Naive thymus-derived CD4-positive, alpha-beta T cell (primary cell): ENCODE measurements at places on chromosomes 2 and 18. TPM values are rescaled to one million over a fixed set of nuclear protein-coding genes. Genes with fewer than 3 reads are reported as not detected.
A peak's percentile ranks its signal among the peaks of the same experiment; 100 is the strongest.

Gene BMPR2
- 33.1 TPM for total RNA-seq

Gene FBXO41
- total RNA-seq = 13.2 TPM

- no peaks in the 10 kb centered on the region for H3K4me1 ChIP-seq
- DNase-seq = no peak
- H3K27me3 ChIP-seq = no peaks in the 10 kb centered on the region
- H3K27ac ChIP-seq = no peak overlapping the region
- no peaks in the 10 kb centered on the region for H3K36me3 ChIP-seq
Measured at GRCh38 chr2:222960126-222960525, 91.9 kb upstream of the KCNE4 start.

GRCh38 chr2:202847693-202848524 lies 23.7 kb downstream of the ICA1L start:
- H3K36me3 ChIP-seq = no peaks in the 10 kb centered on the region
- no peak overlapping the region for H3K4me3 ChIP-seq
- H3K4me1 ChIP-seq = no peaks in the 10 kb centered on the region
- no peak for DNase-seq
- H3K27me3 ChIP-seq = no peaks in the 10 kb centered on the region

DNA sequence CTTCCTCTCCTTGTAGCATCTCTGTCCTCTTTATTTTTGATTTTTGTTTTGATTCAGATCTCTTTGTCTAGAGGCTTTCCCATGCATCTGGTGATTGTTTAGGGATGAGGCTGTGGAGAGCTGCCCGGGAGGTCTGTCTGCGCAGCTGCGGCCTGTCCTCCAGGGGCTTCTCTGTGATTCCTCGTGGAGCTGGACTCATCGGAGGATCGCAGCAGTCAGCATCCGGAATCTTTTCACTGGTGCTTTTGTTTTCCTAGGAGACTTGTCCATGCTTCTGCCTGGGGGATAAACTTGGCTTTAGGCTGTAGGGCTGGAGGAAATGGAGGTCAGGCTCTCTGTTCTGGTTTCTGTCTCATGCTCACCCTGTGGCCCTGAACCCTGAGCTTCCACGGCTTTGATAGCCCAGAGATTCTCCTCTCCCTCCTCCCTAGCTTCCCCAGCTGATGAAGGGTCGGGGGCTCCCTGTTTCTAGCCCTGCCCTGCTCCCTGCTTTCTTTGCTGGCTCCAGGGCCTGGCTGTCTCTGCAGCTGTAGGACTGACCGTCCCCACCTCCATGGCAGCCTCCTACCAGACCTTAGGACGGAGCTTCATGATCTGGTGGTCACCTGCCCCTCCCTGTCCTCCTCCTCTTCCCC lies 35.5 kb downstream of the ZNF532 start:
- no peaks in the 10 kb centered on the region for H3K4me1 ChIP-seq
- DNase-seq = no peak
- H3K27ac ChIP-seq = no peak overlapping the region
- H3K27me3 ChIP-seq = no peaks in the 10 kb centered on the region
- H3K36me3 ChIP-seq = no peaks in the 10 kb centered on the region

Gene DDX1
- total RNA-seq = 71.5 and 73.8 TPM in 2 replicates

- peak; percentile 31 for DNase-seq
- no peaks in the 10 kb centered on the region for H3K27me3 ChIP-seq
- no peaks in the 10 kb centered on the region for H3K36me3 ChIP-seq
- H3K4me3 ChIP-seq = no peak overlapping the region
Measured at GRCh38 chr18:48806551-48807261, 144.1 kb downstream of the SMAD7 start.

GRCh38 chr2:204551512-204551863 lies 6.2 kb downstream of the PARD3B start:
- no peak for DNase-seq
- no peaks in the 10 kb centered on the region for H3K36me3 ChIP-seq
- no peaks in the 10 kb centered on the region for H3K4me1 ChIP-seq
- no peak overlapping the region for H3K27ac ChIP-seq
- no peak overlapping the region for H3K4me3 ChIP-seq

GRCh38 chr2:129101186-129101585 lies 782.5 kb upstream of the HS6ST1 start:
- H3K4me1 ChIP-seq = no peaks in the 10 kb centered on the region
- no peak for DNase-seq
- H3K36me3 ChIP-seq = no peaks in the 10 kb centered on the region

- H3K4me1 ChIP-seq = no peaks in the 10 kb centered on the region
- H3K36me3 ChIP-seq = peaks cover 10% of the 10 kb centered on the region
- no peak overlapping the region for H3K27ac ChIP-seq
- DNase-seq = no peak
- no peak overlapping the region for H3K4me3 ChIP-seq
- H3K27me3 ChIP-seq = no peaks in the 10 kb centered on the region
Measured at GRCh38 chr2:143440411-143441012, 311.3 kb downstream of the ARHGAP15 start.

DNA sequence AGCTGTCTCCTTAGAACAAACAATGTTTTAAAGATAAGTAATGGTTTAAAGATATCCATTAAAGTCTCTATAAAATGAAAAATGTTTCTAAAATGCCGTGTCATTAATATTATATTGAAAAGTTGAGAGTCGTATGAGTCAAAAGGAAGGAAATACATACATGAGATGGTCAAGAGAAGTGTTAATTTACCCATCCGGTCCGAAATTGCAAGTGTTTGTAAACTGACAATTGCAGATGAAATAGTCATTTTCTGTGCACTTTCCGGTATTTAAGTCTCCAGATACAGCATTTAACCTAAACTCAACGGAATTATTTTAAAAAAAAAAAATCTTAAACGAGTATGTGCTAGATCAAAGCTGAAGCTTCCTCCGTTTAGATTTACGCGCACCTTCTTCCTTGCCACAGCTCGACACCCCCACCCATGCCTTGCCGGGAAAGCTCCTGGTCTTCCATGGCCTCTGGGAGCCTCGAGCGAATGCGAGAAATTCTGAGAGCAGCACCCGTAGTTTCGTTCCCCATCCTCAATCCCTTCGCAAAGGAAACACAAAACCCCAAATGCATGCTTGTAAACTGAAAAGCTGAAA lies 1.8 kb downstream of the DSC3 start:
- no peaks in the 10 kb centered on the region for H3K4me1 ChIP-seq
- no peak overlapping the region for H3K4me3 ChIP-seq
- H3K27me3 ChIP-seq = peaks cover 8% of the 10 kb centered on the region
- H3K27ac ChIP-seq = no peak overlapping the region
- DNase-seq = no peak
- H3K36me3 ChIP-seq = no peaks in the 10 kb centered on the region

- H3K36me3 ChIP-seq = no peaks in the 10 kb centered on the region
- H3K27me3 ChIP-seq = no peaks in the 10 kb centered on the region
- H3K4me1 ChIP-seq = no peaks in the 10 kb centered on the region
- H3K4me3 ChIP-seq = no peak within 1 kb of the TSS
- H3K27ac ChIP-seq = no peak within 1 kb of the TSS
Measured at GRCh38 chr18:60372596-60372995, at the start of gene MC4R. MC4R (minus strand) TSS chr18:60372775; CDS start chr18:60372349, 426 bp downstream.

Gene PLEKHH2
- 2.8 TPM for total RNA-seq

DNA sequence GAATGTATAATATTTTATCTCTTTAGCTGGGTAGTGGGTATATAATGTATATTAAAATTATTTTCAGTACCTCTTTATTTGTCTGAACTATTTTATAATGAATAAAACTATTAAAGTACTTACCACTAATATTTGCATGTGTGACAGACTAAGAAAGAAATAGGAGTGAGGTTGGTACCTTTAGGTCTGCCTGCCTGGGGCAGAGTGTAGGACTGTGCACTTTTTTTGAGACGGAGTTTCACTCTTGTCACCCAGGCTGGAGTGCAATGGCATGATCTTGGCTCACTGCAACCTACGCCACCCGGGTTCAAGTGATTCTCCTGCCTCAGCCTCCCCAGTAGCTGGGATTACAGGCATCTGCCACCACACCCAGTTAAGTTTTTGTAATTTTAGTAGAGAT lies 18.8 kb downstream of the NCOA1 start:
- no peak overlapping the region for H3K27ac ChIP-seq
- no peak for DNase-seq
- no peaks in the 10 kb centered on the region for H3K27me3 ChIP-seq

Gene MSGN1
- not detected for total RNA-seq

DNA sequence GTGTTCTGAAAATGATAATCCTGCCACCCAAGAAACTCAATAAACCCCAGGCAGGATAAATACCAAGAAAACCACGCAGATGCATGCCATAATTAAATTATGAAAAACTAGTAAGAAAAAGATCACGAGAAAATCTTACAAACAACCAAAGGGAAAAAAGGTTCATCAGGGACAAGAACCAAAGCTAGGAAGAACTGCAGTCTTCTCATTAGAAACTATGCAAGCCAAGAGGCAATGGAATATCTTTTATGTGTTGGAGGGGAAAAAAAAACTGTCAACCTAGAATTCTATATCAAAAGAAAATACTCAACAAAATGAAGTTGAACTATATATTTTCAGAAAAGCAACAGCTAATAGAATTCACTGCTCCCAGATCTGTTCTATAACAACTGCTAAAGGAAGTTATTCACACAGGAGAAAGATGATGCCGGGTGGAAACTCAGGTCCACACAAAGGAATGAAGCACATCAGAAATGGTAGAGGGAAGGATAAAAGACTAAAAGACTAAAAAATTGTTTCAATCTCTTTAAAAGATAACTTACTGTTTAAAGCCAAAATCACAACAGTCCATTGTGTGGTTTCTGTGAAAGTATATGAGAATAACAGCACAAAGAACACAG lies 55.0 kb downstream of the NDUFA10 start:
- no peak for DNase-seq
- no peak overlapping the region for H3K4me3 ChIP-seq
- H3K27ac ChIP-seq = no peak overlapping the region
- H3K27me3 ChIP-seq = no peaks in the 10 kb centered on the region
- H3K4me1 ChIP-seq = no peaks in the 10 kb centered on the region

- no peak overlapping the region for H3K4me3 ChIP-seq
- DNase-seq = no peak
- peak overlapping the region; percentile 37 for H3K27ac ChIP-seq
- H3K36me3 ChIP-seq = no peaks in the 10 kb centered on the region
- H3K4me1 ChIP-seq = peaks cover 14% of the 10 kb centered on the region
Measured at GRCh38 chr2:229856413-229856812, 65.4 kb downstream of the TRIP12 start.

DNA sequence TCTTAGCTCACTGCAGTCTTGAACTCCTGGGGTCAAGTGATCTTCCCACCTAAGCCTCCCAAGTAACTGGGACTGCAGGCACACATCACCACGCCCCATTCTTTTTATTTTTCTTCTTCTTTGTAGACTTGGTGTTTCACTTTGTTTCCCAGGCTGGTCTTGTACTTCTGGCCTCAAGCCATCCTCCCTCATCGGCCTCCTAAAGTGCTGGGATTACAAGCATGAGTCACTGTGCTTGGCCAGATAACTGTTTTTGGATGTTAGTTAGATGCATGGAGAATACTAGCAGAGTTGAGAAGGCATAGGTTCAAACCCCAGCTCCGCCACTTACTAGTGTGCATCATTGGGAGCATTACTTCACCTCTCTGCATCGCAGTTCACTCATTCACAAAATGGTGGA lies 88.3 kb downstream of the TXNL1 start:
- no peaks in the 10 kb centered on the region for H3K4me1 ChIP-seq
- DNase-seq = no peak
- no peaks in the 10 kb centered on the region for H3K36me3 ChIP-seq

GRCh38 chr2:100140582-100140981 lies 1.8 kb downstream of the AFF3 start:
- no peaks in the 10 kb centered on the region for H3K27me3 ChIP-seq
- no peaks in the 10 kb centered on the region for H3K36me3 ChIP-seq
- peaks cover 33% of the 10 kb centered on the region for H3K4me1 ChIP-seq
- H3K27ac ChIP-seq = no peak overlapping the region
- H3K4me3 ChIP-seq = no peak overlapping the region

GRCh38 chr2:237603718-237604362 lies 13.3 kb upstream of the RAB17 start:
- H3K27me3 ChIP-seq = no peaks in the 10 kb centered on the region
- peak overlapping the region; percentile 88 for H3K27ac ChIP-seq
- H3K4me3 ChIP-seq = peak overlapping the region; percentile 38
- peaks cover 23% of the 10 kb centered on the region for H3K4me1 ChIP-seq
- no peaks in the 10 kb centered on the region for H3K36me3 ChIP-seq

Gene MOB1A
- 140 TPM for total RNA-seq

DNA sequence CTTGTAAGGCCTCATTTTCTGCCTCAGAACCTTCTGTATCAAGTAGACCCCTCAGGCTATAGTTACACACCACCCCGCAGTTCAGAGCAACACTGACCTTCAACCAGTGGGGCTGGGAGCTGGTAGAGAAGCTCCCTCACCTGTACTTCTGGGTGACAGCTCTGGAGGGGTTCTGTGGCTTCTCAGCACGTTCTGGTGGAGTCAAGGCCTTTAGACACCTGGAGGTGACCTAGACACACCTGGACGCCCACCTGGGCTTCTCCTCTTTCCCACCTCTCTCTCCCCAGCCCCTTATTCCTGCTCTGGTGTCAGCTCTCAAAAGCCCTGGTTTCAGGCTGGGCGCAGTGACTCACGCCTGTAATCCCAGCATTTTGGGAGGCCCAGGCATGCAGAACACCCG lies 7.3 kb upstream of the CIB4 start:
- H3K4me3 ChIP-seq = no peak overlapping the region
- H3K4me1 ChIP-seq = no peaks in the 10 kb centered on the region
- H3K27me3 ChIP-seq = no peaks in the 10 kb centered on the region
- H3K36me3 ChIP-seq = no peaks in the 10 kb centered on the region

- no peak overlapping the region for H3K4me3 ChIP-seq
- no peak overlapping the region for H3K27ac ChIP-seq
- DNase-seq = no peak
- H3K36me3 ChIP-seq = no peaks in the 10 kb centered on the region
- H3K27me3 ChIP-seq = no peaks in the 10 kb centered on the region
Measured at GRCh38 chr18:9062418-9062751, 40.1 kb upstream of the NDUFV2 start.

DNA sequence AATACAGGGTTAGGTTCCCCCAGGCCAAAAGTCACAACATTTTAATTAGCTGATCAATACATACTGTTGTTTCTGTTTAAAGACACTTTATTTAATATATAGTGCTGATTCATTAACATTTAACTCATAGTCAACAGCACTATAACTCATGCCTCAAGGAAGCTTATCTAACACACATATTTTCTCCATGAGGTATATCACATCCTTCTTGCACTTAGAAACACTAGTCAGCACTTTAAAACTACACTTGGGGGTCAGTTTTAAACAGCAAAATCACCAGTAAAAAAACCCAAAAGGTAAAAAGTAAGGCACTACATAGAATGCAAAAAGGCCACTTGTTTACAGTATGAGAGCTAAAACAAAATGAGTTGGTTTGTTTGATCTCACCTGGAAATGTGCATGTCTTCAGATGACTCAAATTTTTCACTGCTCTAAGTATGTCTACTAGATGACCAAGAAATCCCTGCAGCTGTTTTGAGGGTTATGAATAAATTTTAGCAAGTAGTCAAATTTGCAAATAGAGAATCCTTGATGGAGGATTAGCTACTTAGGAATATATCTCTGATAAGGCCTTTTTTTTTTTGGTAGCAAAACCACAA lies 54.1 kb upstream of the EPB41L5 start:
- no peak for DNase-seq
- no peak overlapping the region for H3K4me3 ChIP-seq
- no peaks in the 10 kb centered on the region for H3K4me1 ChIP-seq
- no peak overlapping the region for H3K27ac ChIP-seq

Gene DNAH7
- not detected for total RNA-seq

GRCh38 chr2:174699993-174700766 lies 64.1 kb downstream of the CHRNA1 start:
- no peak overlapping the region for H3K27ac ChIP-seq
- H3K4me1 ChIP-seq = no peaks in the 10 kb centered on the region
- peak; percentile 67 for DNase-seq
- H3K4me3 ChIP-seq = no peak overlapping the region
- no peaks in the 10 kb centered on the region for H3K27me3 ChIP-seq

GRCh38 chr2:76977846-76978727 lies 544.1 kb downstream of the LRRTM4 start:
- H3K36me3 ChIP-seq = no peaks in the 10 kb centered on the region
- no peak overlapping the region for H3K4me3 ChIP-seq
- H3K27ac ChIP-seq = no peak overlapping the region
- no peak for DNase-seq
- H3K4me1 ChIP-seq = no peaks in the 10 kb centered on the region
